ENCODE measurements at places on chromosomes 7 and 10.

GRCh38 chr7:29974286-29974685, 15.3 kb downstream of the SCRN1 start:
- no peak for DNase-seq

DNA sequence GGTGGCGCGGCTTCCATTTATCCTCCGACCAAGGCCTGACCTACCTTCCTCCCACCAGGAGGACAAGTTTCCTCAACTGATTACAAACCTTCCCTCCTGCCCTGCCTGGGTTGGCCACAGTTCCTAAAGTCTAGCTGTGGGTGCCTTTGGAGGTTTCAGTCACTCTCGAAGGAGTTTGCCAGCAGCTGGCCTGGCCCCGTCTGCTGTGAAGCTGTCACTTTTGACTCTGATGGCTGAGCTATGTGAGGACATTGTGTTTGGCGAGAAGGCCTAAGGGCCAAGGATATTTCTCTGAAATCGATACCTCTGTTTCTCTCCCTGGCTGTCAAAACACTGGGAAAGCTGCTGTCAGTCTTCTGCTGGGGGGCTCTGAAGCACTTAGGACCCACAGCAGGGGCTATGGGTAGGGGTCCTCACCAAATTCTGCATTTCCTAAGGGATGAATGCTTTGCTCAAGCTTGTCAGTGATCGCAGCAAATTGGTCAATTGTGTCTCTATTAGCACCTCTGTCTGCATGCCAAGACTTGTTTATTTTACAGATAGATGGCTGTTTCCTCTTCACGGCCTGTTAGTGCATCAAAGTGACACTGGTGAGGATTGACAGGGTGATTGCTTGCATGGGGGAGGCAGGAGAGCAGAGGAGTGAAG, 31.9 kb upstream of the SAMD8 start:
- no peak for DNase-seq

DNA sequence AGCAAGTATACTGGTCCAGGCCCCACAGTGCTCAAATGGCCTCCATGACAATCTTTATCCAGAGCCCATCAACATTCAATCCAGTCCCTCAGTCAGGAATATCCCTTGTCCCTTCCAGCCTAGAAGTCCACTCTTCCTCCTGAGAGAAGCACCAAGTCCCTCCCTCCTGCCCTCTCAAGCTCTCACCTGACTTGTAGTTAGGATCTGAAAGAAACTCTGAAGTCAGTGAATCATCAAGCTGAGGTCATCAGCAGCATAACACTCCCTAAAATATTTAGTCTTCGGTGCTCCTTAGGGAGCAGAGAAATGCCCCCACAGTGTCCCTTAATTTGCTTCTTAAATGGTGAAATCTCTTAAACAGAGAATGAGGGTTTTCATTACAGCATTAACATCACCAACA, 31.0 kb downstream of the GRM8 start:
- DNase-seq: no peak

- DNase-seq: no peak
These were observed 36.2 kb downstream of the RAMP3 start for GRCh38 chr7:45193828-45194227.

DNA sequence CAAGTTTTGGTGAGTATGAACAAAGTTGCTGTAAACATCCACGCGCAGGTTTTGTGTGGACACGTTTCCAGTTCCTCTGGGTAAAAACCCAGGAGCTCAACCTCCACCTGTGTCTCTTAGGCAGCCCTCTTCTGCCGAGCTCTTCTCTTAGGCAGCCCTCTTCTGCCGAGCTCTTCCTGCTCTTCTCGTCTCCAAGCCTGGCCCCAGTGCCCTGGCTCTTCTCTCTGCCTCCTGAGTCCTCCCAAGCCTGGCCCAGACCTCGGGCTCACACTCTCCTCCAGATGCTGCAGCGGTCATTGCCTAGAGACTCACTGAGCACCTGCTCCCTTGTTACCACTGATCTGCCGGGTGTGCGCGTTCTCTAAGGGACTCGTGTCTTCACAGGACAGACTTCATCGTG, 38.7 kb upstream of the BNIP3 start:
- DNase-seq: no peak

DNA sequence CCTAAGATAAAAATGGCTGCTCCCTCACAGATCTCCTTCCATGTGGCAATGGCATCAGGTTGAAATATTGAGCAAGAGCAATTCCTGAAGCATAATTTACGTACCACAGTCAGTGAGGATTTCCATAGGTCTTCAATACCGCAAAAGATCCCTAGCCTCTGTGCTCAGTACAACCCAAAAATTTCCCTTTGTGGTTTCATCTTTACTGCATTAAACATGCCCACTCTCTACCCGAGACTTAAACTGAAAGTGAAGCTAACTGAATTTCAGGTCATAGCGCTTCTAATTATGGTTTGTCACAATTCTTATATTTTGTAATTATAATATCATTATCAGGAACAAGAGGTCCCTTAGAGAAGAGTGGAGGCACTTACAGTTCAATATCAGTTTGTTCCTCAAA, 1071.1 kb downstream of the XPNPEP1 start:
- no peak for DNase-seq

DNA sequence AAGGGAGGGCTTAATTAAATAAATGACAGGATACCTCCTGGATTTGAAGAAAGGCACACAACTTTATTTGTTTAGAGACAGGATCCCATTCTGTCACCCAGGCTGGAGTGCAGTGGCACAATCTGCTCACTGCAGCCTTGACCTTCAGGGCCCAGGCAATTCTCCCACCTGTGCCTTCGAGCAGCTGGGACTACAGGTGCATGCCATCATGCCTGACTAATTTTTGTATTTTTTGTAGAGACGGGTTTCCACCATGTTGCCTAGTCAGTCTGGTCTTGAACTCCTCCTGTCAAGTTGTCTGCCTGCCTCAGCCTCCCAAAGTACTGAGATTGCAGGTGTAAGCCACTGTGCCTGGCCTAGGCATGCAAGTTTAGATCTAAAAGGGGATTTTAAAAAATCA, 272.7 kb upstream of the MBL2 start:
- no peak for DNase-seq

- no peak for DNase-seq
These were observed 61.6 kb downstream of the SLC29A4 start for GRCh38 chr7:5344342-5344741.

DNA sequence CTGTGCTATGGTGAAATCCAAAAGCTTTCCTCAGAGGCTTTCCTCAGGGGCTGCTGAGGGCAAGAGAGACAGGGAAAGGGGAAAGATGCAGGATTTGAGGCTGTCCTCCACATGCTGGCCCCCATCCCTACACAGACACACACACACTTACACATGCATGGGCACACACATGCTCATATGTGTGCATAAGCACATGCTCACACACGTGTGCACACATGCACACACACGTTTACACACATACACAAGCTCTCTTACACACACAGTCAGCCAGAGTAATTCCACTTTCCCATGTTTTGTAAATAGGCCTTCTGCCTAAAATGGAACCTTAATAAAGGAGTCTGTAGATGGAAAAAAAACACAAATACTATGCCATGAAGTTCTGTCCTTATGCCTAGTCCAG, 312.9 kb downstream of the GRID1 start:
- no peak for DNase-seq

- no peak for DNase-seq
These were observed 15.8 kb downstream of the VENTX start for GRCh38 chr10:133253361-133253955.

GRCh38 chr10:25061711-25062449, 45.5 kb downstream of the THNSL1 start:
- no peak for DNase-seq

GRCh38 chr10:127906548-127907377, at the start of gene PTPRE:
Gene PTPRE, plus strand, starts transcription at chr10:127907103. Its CDS starts 133,779 bp downstream, at chr10:128040882.
- peak; percentile 69 for DNase-seq

GRCh38 chr7:142785841-142786250, 15.1 kb downstream of the PRSS2 start:
- no peak for DNase-seq

- no peak for DNase-seq
These were observed 683.9 kb downstream of the MAGI2 start for GRCh38 chr7:78769481-78770101.

DNA sequence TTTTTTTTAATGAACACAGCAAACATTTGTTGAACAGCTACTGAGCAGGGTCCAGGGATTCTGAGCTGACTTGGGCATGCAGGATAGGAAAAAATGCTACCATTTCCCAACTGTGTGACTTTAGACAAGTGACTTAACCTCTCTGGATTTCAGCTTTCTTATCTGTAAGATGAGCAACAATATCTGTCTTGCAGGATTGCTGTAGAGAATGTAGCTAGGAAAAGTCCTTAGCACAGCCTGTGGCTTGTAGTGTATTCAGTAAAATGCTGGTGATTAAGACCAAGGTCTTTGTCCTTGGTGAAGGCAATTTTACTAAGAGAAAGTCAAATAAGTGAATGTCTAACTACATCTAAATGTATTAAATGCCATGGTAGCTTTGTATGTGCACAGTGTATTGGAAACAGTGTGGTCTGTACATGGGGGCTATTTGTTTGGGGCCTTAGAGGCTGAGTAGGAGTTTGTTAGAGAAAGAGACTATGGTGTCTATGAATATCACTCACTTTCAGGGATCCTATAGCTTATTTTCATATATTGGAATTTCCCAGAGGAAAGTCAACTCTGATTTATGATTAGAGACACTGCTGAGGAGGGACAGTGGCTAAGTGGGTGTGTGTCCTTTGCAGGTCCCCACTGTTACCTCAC, 118.9 kb downstream of the CDH23 start:
- DNase-seq: no peak

Data from activated T-cell treated with anti-CD3 and anti-CD28 coated beads for 24 hours (primary cell).